ENCODE measurements at places on chromosomes 1 and 21. TPM values are rescaled to one million over a fixed set of nuclear protein-coding genes. Genes with fewer than 3 reads are reported as not detected.

Gene KRTAP21-2
- total RNA-seq, result not detected

Gene OR2M3
- not detected for total RNA-seq

Gene AMPD1
- total RNA-seq, result 0.30 TPM

Gene PCP4L1
- total RNA-seq, result 0.38 TPM

Gene FCRLB
- total RNA-seq, result 0.38 TPM

DNA sequence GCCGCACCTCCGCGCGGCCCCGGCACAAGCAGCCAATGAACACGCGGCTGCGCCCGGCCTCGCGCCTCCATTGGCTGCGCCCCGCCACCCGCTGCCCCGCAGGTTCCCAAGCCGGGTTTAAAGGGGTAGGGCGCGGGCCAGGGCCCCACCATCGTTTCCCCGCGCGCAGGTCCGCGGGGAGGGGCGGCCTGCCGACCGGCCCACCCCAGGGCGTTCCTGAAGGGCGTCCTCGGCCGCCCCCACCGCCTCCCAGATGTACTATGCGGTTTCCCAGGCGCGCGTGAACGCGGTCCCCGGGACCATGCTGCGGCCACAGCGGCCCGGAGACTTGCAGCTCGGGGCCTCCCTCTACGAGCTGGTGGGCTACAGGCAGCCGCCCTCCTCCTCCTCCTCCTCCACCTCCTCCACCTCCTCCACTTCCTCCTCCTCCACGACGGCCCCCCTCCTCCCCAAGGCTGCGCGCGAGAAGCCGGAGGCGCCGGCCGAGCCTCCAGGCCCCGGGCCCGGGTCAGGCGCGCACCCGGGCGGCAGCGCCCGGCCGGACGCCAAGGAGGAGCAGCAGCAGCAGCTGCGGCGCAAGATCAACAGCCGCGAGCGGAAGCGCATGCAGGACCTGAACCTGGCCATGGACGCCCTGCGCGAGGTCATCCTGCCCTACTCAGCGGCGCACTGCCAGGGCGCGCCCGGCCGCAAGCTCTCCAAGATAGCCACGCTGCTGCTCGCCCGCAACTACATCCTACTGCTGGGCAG is at the start of gene OLIG1:
TSS of gene OLIG1 (plus strand) at position 148 of the 750 bp plus-strand sequence. CDS start at position 254, 106 bp downstream.
- DNase-seq, result peak; percentile 89

DNA sequence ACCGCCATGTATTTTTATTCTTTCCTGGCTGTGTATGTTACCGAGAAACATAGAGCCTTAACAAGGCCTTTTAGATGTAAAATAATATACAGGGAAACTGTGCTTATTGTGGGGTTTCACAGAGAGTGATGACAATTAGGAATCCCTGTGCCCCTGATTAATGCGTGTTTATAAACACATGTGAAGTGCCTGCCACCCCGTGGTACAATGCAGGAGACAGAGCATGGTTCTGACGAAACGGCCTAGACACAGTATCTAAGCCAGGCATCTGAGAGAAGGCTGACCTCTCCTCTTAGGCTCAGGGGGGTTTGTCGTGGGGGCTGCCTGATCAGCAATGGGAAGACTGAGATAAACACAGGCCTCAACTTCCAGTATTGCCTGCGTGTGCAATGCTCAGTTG is 200.0 kb downstream of the AJAP1 start:
- DNase-seq, result no peak

- DNase-seq, result no peak
Observed at GRCh38 chr21:14321042-14321441, 61.9 kb downstream of the HSPA13 start.

DNA sequence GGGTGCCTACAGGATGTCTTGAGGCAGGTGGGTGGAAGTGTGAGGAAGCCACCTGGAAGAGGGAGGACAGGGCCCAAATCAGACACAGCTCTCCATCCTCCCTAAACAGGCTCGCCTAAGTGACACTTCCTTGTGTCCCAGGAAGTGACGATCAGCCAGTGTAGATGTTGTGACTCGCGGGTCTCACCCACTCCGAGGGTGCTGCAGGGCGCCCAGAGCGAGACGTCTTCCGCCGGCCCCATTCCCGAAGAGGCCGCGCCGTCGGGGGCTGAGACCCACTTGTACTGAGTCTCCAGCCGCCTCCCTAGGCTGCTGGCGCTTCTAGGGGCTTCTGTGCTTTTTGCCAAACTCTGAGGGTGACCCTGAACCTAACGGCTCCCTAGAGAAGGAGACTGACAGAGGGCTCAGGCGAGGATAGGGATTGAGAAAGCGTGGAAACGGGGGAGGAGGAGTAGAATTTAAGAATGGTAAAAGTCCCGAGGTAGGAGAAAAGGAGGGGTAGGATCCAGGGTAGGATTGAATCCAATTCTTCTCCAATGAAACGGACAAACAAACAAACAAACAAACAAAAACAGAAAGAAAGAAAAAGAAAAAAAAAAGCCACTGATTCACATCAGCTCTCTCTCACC is 543 bp upstream of the MARK1 start:
- DNase-seq, result peak; percentile 77

- peak; percentile 76 for DNase-seq
Observed at GRCh38 chr1:169427081-169427641, at the start of gene CCDC181. Gene CCDC181, minus strand, starts transcription at chr1:169427474. Its CDS starts 2,547 bp downstream, at chr1:169424927.

DNA sequence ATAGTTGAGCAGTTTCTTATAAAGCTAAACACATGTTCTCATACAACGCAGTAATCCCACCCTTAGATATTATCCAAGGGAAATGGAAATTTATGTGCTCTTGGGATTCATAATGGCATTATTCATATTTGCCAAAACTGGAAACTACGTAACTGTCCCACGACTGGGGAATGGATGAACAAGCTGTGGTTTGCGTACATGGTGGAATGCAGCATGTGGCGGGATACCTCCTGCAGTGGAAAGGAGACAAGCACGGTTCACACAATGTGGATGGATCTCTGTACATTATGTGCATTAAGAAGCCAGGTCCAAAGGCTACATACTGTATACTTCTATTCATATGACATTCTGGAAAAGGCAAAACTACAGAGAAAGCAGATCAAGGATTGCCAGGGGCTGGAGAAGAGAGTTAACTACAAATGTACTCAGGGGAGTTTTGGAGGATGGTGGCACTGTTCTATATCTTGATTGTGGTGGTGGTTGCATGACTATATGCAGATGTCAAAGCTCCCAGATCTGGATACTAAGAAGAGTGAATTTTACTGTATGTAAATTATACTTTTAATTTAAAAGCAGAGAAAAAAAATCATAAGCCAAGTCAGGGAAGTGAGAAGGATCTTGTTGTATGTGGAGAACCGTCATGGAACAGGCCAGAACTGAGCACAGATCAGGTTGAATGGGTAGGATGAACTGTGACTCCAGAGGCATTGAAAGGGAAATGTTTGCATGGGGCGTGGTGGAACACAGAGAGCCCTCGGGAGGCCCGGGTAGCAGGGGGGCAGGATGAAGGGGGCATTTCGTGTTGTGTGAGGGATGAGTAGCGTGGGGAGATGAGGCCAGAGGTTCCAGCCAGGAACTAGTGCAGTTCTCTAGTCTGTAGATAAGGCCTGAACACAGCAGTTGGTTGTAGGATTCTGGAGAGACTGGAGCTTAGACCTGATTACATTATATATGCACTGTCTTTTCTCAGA is 90.7 kb downstream of the GALNT2 start:
- no peak for DNase-seq

- DNase-seq, result no peak
Observed at GRCh38 chr1:167278497-167278896, 57.8 kb downstream of the POU2F1 start.

- no peak for DNase-seq
Observed at GRCh38 chr1:39711966-39712340, 20.7 kb upstream of the HPCAL4 start.

DNA sequence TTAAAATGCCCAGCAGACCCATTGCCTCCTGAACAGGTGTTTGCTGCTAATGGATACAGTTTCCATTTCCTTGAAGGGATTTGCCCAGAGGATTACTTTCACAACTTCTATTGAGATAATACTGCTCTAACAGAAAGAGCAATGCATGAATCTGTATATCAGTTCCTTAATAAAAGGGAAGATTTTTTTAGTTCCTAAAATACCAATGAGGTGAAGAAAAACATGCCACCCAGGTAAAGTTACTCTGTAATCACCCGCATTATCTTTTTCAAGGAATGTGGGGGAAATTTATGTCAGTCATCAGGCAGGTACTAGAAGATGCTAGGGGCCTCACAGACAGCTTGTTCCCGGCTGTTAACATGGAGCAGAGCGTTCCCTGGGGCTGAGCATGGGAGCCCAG is 41.1 kb downstream of the KCNJ15 start:
- DNase-seq, result no peak

DNA sequence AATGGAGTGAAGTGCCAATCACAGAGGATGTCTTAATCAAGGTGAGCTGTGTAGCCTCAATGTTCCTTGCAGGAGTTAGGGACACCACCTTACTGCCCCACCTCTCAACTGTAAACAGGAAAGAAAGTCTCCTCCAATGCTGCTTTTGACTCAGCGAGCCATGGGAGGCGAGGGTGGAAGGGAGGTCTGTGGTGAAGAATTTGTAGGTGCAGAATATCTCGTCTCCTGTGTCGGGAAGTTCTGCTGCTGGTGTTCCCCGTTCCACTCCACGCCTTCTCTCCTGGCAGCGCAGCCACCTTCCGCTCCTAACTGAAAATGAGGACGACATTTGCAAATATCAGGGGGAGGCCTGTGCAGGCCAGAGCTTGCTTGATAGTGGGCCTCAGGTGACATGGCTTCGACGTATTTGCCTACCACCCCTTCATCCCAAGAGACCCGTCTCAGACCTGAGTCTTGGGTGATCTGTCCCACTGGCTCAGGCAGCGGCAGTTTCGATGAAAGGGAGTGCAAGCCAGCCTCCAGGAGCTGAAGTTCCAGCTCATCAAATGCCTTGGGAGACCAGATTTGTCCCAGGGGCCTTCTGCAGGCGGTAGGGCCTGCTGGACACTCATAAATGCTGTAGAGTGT is 368.3 kb upstream of the C1orf174 start:
- DNase-seq, result no peak

DNA sequence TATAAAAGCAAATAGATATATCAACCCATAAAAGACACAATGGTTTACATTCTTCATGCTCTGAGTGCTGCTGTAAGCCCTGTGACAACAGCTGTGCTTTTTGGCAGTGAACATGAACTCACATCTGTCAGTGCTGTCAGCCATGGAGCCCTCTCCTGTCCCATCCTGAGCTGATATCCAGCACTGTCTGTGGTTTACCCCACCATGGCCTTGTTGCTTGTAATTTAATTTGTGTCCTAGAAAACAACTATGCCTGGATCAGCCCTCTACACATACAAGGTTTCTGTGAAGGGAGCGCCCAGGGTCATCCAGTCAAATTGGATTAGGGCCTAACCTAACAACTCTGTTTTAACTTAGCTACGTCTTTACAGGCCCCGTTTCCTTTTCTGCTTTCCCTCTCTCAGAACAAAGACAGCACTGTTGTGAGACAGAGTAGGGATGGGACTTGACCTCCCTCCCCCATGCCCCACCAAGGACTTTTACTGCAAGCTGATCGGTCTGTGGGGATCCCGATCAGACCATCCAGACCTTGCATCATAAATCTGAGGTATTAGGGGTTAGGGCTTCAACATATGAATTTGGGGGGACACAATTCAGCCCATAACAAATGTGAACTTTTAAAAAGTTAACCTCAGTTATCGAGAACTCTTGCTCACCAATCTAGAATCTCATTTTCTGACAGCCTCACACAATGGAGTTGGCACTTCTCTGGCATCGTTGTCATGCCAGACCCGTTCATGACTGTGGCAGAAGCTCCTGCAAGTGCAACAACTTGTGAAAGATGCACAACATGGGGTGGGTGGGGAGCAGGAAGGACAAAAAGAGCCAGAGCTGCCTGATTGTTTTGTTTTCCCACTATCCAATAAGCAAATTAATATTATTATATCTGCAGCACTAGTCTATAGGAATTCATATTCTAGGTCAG is 16.4 kb upstream of the SLC44A3 start:
- no peak for DNase-seq

- no peak for DNase-seq
Observed at GRCh38 chr1:114468047-114468446, 43.0 kb downstream of the TRIM33 start.

GRCh38 chr1:95583661-95584210 is 349.7 kb downstream of the RWDD3 start:
- no peak for DNase-seq
